ENCODE measurements at places on chromosomes 6 and 20.

- no peak for DNase-seq
Observed at GRCh38 chr6:122012578-122012977, 386.9 kb upstream of the HSF2 start.

DNA sequence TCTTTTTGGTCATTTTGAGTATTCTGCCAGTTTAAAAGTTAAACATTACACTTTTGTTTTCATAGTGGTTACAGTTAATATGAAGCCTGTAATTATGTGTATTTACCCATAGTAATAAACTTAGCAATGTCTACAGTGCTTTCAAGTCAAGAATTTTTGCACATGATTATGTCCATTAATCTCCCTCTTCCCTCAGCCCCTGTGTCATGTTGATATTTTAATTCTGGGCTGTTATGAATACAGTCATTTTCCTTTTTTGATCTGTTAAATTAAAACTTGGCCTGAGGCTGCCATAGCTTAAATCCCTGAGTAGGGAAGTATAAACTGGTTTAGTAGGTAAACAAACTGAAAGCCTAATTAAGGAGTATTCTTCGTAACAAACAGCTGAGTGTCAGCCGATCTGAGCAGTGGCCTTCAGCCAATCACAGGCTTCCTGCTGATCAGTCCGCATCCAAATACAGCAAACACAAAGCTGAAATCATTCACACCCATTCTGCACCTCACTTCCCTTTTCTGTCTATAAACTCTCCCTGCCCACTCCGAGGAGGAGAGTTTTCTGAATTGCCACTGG is 9.5 kb upstream of the SFT2D1 start:
- DNase-seq: no peak

- no peak for DNase-seq
Observed at GRCh38 chr20:15799871-15800270, 773.4 kb downstream of the KIF16B start.

- no peak for DNase-seq
Observed at GRCh38 chr6:132304891-132305305, 96.4 kb downstream of the MOXD1 start.

- DNase-seq: no peak
Observed at GRCh38 chr6:159062976-159063375, 18.2 kb upstream of the TAGAP start.

GRCh38 chr6:496649-497048 is 105.1 kb downstream of the IRF4 start:
- DNase-seq: no peak

DNA sequence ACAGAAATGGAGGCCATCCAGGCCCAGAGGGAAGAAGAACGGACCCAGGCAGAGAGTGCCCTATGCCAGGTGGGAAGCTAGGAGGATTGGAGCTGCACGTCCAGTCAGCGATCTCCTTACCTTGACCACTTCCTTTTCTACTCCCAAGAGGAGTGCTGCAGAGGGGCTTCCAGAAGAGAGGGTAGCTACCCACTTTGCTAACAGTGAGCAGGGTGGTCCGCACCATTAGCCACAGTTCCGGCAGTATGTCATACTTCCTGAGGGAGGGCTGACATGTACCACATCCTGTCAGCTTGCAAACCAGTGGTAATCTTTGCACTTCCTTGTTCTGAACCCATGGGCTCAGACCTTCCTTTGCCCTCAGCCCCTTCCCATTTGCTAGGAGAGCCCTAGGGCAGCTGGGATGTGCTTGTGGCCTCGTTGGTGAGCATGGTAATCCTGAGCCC is 35.4 kb downstream of the CEP250 start:
- no peak for DNase-seq

DNA sequence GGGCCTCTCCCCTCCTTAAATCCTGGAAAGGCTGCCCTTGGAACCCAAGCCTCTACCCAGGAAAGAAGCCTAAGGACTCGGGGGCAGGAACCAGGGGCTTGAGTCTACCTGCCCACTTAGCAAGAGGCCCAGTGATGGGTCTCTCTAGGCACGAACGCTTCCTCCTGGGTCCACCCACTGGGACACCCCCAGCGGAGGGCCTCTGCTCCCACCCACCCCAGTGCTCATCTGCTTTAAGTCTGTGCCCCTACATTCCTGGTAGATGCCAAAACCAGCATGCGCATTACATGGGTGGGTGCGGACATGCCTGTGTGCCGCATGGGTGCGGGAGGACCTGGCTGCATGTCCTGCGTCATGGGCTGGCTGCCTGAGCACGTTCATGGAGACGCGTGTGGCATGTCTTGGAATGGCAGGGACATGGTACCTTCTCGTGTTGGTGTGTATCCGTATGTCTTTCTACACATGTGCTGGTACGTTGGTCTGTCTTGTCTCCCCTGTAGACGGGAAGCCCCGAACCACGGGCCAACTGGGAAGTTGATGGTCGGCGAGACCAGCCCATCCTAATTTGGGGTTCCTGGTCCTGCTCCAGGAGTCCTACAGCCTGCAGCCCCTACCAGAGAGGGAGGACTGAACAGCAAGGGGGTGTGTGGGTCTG is 29.3 kb downstream of the SNPH start:
- no peak for DNase-seq

DNA sequence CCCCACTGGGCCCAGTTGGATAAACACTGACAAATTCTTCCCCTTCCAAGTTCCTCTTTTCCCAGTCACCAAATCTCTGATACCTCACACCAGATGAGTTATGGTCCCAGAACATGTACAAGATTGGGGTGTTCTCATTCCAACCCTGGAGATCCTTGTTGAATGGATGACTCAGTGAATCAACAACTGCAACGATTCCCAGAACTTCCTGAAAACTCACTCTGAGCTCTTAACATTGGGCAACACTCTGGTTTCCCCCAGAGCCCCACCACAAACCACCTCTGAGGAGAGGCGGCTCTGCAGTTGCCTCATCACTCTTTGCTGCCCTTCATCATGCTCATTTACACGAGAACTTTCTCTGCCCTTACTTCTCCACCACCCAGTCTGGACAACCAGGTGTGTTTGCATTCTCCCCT is 115.2 kb downstream of the MRPL14 start:
- DNase-seq: no peak

DNA sequence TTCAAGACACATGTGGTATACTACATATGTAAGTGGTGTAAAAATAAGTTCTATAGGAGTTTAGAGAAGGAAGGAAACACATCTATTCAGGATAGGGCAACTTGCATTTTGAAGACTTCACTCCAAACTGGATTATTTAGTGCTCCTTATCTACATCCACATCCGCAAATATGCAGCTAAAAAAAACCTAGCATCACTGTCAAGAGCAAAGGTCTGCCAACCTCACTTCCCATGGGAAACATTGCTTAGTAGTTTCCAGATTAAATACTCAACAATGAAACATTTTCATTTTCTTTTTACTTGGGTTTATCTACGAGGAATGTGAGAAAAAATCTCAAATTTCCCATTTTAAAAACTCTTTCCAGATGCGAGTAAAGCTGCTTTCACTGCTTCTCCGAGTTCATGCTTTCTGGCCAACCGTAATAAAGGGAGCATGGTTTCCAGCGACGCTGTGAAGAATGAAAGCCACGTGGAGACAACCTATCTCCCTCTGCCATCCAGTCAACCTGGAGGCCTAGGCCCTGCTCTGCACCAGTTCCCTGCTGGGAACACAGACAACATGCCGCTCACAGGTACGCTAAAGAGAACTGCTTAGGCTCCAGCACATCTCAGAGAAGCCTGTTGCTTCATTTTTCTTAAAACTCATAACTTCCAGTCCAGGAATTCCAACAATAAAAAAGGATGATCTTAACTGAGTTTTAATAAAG is 48.2 kb downstream of the RFX6 start:
- no peak for DNase-seq

DNA sequence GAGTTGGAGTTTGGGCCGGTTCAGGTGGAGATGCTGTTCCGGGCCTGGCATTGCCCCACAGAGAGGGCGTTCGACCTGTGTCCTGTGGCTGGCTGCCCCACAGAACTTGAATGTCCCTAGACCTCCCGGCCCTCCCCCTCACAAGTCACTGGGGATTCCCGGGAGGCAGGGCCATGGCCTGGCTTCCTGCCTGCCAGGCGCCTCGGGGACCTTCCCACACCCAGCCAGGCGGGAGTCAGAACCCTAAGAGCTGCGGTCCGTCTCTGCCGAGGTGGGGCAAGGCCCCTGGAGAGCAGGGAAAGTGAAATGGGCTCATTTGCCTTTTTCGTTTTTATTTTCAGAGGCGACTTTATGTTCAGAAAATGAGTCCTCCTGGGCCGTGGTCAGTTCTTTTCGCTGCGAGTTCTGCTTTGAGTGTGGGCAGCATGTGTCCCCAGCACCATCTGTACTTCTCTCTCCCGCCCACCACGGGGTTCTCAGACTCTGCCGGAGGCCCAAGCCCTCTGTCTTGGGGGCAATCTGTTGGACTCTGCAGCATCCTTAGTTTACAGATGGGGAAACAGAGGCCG is 8.5 kb downstream of the RBM38 start:
- DNase-seq: no peak

- DNase-seq: no peak
Observed at GRCh38 chr20:57567471-57568079, 6.7 kb downstream of the PCK1 start.

DNA sequence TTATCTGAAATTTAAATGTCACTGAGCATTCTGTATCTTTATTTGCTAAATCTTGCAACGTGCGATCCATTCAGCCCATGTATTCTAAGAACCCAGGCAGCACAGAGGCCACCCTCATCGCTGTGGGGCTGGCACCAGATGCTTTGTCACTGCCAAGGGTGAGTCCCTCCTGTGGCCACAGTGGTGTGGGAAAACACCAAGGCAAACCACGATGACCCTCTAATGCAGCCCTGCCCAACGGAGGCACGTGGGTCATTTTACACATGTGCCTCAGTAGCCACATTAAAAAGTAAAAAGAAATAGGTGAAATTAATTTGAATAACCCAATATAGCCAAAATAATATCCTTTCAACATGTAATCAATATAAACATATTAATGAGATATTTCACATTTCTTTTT is 221.7 kb downstream of the UNC5CL start:
- DNase-seq: no peak

DNA sequence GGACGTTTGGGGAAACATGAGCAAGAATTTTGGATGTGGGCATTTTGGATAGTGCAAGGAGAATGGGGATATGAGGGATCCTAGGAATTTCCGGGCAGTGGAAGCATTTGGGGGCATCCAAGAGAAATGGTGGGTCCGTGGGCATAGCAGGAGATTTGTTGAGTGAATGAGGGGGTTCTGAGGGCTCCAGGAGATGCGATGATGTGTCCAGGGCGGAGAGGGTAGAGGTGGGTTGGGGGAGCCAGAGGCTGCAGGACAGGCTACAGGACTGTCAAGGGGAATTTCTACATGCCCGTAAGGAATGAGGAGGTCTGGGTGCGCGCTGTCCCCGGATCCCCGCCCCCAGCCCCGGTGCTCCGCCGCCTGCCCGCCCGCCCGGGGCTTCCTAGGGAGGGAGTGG is 364 bp downstream of the FRS3 start:
- no peak for DNase-seq

- no peak for DNase-seq
Observed at GRCh38 chr20:17890330-17890729, 78.3 kb downstream of the SNX5 start.

Measured in iPS DF 6.9 (cell line).